ENCODE measurements at places on chromosomes 11 and 22. TPM values are rescaled to one million over a fixed set of nuclear protein-coding genes. Genes with fewer than 3 reads are reported as not detected.

Gene EFEMP2
- total RNA-seq: 18.0 TPM

DNA sequence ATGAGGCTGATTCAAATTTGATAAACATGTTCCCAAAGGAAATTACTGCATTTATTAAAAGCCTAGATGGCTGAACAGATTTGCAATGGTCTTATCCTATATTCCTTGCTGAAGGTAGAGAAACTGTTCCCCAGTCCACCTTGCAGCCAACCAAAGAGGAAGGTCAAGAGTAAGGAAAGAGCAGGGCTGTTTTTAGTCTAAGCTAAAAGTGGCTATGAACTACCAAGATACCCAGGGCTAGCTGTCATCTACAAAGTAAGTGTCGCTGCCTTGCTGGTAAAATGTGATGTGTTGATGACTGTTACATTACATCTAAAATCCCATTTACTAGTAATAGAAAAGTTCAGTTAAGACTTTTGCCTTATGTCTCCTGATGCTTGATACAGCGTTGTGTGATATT, 290.1 kb upstream of the MPPED2 start:
- H3K4me1 ChIP-seq: no peaks in the 10 kb centered on the region
- DNase-seq: no peak
- peaks cover 3% of the 10 kb centered on the region for H3K27me3 ChIP-seq

DNA sequence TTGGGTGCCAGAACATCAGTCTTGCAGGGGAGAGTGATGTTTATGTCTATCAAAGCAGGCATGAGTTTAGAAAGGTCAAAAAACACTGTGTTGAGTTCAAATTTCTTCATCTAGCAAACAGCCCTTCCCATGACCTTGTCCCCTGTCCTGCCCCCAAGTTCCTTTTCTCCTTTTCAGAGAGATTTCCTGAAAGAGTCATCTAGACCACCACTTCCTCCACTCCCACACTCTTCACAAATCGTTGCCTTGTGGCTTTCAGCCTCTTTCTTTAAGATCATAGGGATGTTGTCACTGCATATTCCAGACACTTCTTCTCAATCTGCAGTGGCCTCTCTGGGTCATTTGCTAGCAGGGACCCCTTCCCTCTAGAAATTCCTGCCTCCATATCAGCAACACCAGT, 290.5 kb downstream of the TENM4 start:
- H3K27me3 ChIP-seq: no peaks in the 10 kb centered on the region
- H3K4me3 ChIP-seq: no peak overlapping the region
- H3K27ac ChIP-seq: no peak overlapping the region
- no peaks in the 10 kb centered on the region for H3K36me3 ChIP-seq
- no peak for DNase-seq
- no peaks in the 10 kb centered on the region for H3K4me1 ChIP-seq

DNA sequence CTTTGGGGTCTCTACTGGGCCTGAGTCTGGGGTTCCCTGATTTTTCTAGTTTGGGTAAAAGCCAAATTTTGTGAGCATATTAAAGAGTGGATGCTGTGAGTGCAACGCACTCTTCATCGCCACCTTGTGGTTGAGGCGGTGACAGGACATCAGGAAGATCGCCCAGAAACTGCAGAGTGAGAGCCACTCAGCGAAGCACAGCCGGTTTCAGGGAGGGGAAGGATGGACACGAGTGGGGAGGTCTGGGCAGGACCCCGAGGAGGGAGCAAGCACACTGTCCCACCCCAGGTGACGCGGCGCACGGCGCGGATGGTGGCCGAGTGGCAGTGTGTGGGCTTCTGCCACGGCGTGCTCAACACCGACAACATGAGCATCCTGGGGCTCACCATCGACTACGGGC, 9.1 kb downstream of the SELENOO start:
- no peak overlapping the region for H3K4me3 ChIP-seq
- peaks cover 16% of the 10 kb centered on the region for H3K36me3 ChIP-seq
- DNase-seq: peak; percentile 83

Gene PTPRCAP
- total RNA-seq: 107 TPM

GRCh38 chr11:10954184-10954583, 96.3 kb upstream of the ZBED5 start:
- no peak overlapping the region for H3K27ac ChIP-seq
- no peaks in the 10 kb centered on the region for H3K36me3 ChIP-seq
- H3K27me3 ChIP-seq: peaks cover 24% of the 10 kb centered on the region
- H3K4me3 ChIP-seq: no peak overlapping the region
- DNase-seq: no peak

Gene TRPC6
- not detected for total RNA-seq

- no peak for DNase-seq
- no peaks in the 10 kb centered on the region for H3K36me3 ChIP-seq
- H3K4me1 ChIP-seq: peaks cover 6% of the 10 kb centered on the region
- no peak within 1 kb of the TSS for H3K27ac ChIP-seq
These were observed at the start of gene MMP7 for GRCh38 chr11:102530558-102530957. Gene MMP7 (minus strand): TSS chr11:102530747. CDS start chr11:102530700, 47 bp downstream.

DNA sequence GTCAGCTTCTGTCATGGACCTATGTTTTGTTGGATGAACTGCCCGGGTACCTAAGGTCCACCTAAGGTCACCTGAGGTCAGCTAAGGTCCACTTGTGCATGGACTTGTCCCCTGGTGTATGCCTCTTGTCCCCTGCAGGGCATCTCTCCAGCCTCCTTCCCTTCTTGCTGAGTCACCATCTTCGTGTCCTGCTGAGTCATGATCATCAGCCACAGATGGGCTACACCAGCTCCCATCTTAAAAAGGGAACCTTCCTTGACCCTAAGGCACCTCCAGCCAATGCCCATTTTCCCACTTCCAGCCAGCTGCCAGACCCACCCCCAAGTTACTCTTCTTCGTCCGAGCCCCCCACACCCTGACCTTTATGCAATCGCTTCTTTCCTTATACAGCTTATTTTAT, 544.9 kb downstream of the TBC1D22A start:
- no peak overlapping the region for H3K4me3 ChIP-seq
- H3K27ac ChIP-seq: no peak overlapping the region
- no peaks in the 10 kb centered on the region for H3K36me3 ChIP-seq
- no peaks in the 10 kb centered on the region for H3K4me1 ChIP-seq
- no peak for DNase-seq
- peaks cover 2% of the 10 kb centered on the region for H3K27me3 ChIP-seq

Gene OR5P2
- total RNA-seq: not detected

DNA sequence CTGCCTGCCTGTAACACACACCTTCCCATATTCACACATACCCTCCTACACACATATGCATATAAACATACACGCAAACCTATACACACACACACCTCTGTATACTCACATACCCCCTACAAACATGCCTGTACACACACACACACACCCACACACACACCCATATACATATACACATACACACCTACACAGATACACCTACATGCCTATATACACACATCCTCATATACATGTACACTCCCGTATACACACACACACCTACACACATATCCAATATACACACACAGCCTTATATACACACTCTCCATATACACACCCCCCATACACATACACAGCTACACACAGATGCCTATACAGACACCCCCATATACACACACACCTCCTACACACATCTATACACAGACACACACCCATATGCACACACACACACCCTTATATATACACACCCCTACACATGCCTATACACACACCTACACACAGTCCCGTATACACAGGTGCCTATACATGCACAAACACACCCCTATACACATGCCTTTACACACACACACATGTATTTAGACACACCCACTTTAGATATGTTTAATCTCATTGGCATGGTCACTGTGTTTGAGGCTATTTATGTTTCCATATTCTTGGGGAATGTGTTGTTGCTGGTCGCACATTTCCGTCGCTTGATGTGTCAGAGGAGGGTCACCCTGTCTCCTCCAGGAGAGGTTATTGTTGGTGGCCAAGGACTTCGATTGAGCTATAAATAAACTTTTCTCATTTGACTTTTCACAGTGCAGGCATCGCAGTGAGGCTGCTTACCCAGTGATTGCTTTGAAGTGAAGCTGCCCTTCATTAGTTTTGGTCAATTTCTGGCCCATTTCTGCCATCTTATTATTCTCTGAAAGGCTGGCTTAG, 243.3 kb downstream of the TBC1D22A start:
- peaks cover 3% of the 10 kb centered on the region for H3K36me3 ChIP-seq
- no peak overlapping the region for H3K27ac ChIP-seq
- no peak for DNase-seq
- H3K27me3 ChIP-seq: no peaks in the 10 kb centered on the region
- no peak overlapping the region for H3K4me3 ChIP-seq
- peaks cover 2% of the 10 kb centered on the region for H3K4me1 ChIP-seq

Gene MMP7
- total RNA-seq: not detected

- no peaks in the 10 kb centered on the region for H3K27me3 ChIP-seq
- no peak for DNase-seq
- no peaks in the 10 kb centered on the region for H3K4me1 ChIP-seq
- no peaks in the 10 kb centered on the region for H3K36me3 ChIP-seq
These were observed 89.5 kb downstream of the CDKN1C start for GRCh38 chr11:2796091-2796490.

Gene GGTLC3
- total RNA-seq: not detected

Measured in activated CD8-positive, alpha-beta T cell treated with anti-CD3 and anti-CD28 coated beads for 36 hours (primary cell).